ENCODE measurements at places on chromosomes 3 and 15. TPM values are rescaled to one million over a fixed set of nuclear protein-coding genes. Genes with fewer than 3 reads are reported as not detected.

CMTM6 gene
- 72.8 TPM for total RNA-seq

SEMA3G gene
- total RNA-seq: 0.32 TPM

MUC13 gene
- total RNA-seq: 0.32 TPM

DUOXA2 gene
- total RNA-seq: not detected

ROPN1 gene
- not detected for total RNA-seq

CLDN11 gene
- total RNA-seq: 411 TPM

GALNT15 gene
- total RNA-seq: 8.4 TPM

Data from fibroblast of villous mesenchyme (primary cell).